ENCODE measurements at places on chromosomes 3 and 15. TPM values are rescaled to one million over a fixed set of nuclear protein-coding genes. Genes with fewer than 3 reads are reported as not detected.
A peak's percentile ranks its signal among the peaks of the same experiment; 100 is the strongest.

The SAMMSON gene
- total RNA-seq, result not detected

GRCh38 chr15:85727068-85727467 lies 67.7 kb downstream of the KLHL25 start:
- no peaks in the 10 kb centered on the region for H3K27me3 ChIP-seq
- H3K4me1 ChIP-seq, result peaks cover 37% of the 10 kb centered on the region
- H3K36me3 ChIP-seq, result peaks cover 61% of the 10 kb centered on the region
- peak overlapping the region; percentile 69 for H3K27ac ChIP-seq
- H3K4me3 ChIP-seq, result no peak overlapping the region

- H3K4me1 ChIP-seq, result peaks cover 4% of the 10 kb centered on the region
- H3K27ac ChIP-seq, result no peak overlapping the region
- H3K27me3 ChIP-seq, result peaks cover 3% of the 10 kb centered on the region
Observed at GRCh38 chr3:33791477-33792166, 6.8 kb upstream of the PDCD6IP start.

DNA sequence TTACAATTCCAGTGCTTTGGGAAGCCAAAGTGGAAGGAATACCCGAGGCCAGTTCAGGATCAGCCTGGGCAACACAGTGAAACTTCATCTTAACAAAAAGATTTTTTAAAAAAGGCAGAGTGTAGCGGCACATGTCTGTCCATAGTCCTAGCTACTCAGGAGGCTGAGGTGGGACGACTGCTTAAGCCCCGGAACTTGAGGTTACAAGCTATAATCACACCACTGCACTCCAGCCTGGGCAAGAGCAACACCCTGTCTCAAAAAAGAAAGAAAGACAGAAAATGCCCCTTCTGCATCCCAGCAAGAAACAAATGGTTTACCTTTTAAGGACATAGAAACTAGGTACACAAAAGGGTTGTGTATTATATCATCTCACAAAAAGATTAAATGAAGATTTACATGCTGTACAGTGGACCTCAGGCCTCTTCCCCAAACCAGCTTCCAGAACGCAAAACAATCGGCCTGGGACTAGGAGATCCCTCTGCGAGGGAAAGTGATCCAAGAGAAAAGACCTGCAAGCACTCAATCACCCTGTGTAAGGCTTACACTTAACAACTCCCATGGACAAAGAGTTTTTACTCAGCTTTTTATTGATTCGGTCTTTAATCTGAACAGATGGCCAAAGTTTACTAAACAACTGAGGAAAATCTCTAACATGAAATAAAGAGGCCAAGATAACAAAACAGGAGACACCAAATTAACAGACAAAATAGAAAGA lies 21.2 kb downstream of the TFDP2 start:
- H3K4me3 ChIP-seq, result no peak overlapping the region
- no peaks in the 10 kb centered on the region for H3K27me3 ChIP-seq
- no peak for DNase-seq
- no peaks in the 10 kb centered on the region for H3K4me1 ChIP-seq
- no peak overlapping the region for H3K27ac ChIP-seq

DNA sequence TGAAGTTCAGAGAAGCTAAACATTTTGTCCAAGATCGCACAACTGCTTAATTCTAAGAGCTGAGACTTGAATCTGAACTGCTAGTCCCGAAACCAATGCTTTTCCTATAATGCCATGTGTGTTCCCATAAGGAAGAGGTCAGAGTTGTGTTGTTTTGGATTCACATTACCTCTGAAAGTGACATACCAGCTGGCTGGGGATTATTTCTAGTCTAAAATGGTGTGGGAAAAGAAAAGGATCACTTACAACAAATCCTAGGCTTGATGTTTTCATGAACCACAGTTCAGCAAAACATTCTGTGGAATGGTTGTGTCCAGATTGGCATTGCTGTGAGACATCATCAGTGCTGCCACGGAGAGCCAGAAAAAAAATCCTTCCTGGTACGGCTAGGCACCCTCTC lies 35.0 kb upstream of the LRRC3B start:
- no peaks in the 10 kb centered on the region for H3K36me3 ChIP-seq
- no peaks in the 10 kb centered on the region for H3K4me1 ChIP-seq
- DNase-seq, result no peak

DNA sequence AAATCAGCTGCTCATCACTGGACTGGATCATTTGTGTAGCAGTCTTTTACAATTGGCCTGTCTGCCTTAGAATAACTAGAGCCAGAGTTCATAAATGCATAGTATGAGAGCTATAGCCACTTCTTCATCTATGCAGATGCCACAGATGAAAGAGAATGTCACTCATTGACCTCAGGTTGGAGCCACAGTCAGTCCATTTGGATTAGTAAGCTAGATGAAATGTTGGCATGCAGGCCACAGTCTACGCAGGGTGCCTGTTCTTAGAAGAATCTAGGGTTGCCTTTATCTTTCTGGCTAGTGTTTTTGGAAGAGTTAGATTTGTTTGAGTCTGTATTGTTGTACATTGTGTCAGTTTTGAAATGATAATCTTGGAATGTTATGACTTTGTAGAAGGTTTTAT lies 25.4 kb upstream of the EDEM1 start:
- no peak overlapping the region for H3K27ac ChIP-seq
- DNase-seq, result no peak
- H3K4me1 ChIP-seq, result peaks cover 65% of the 10 kb centered on the region
- peaks cover 5% of the 10 kb centered on the region for H3K36me3 ChIP-seq
- no peak overlapping the region for H3K4me3 ChIP-seq

- H3K27me3 ChIP-seq, result no peaks in the 10 kb centered on the region
- peaks cover 10% of the 10 kb centered on the region for H3K36me3 ChIP-seq
- H3K4me3 ChIP-seq, result no peak overlapping the region
- H3K27ac ChIP-seq, result no peak overlapping the region
Observed at GRCh38 chr3:142366434-142366833, 81.4 kb downstream of the XRN1 start.

DNA sequence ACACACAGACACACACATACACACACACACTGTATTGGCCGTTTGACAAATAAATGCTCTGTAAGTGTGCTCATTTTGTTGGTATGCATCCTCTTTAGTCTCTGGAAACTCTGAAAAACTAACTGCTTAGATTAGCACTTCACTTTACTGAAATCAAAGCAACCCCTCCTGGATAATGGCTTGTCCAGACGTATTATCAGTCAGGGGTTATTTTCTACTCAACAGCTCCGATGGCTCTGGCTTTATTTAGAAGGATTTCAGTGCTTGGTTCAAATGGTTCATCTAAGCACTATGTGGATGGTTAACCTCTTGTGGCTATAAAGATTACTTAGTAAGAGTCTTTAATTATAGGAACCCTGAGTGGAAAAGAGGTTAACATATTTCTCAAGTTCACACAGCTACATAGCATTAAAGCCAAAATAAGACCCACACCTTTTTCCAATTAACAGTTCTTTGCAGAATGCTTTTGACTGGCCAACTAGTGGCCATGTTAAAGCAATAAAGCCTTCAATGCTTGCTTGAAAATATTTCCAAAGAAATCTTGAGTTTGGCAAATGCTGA lies 516.1 kb upstream of the NAALADL2 start:
- no peak overlapping the region for H3K27ac ChIP-seq
- no peak for DNase-seq
- H3K36me3 ChIP-seq, result no peaks in the 10 kb centered on the region

DNA sequence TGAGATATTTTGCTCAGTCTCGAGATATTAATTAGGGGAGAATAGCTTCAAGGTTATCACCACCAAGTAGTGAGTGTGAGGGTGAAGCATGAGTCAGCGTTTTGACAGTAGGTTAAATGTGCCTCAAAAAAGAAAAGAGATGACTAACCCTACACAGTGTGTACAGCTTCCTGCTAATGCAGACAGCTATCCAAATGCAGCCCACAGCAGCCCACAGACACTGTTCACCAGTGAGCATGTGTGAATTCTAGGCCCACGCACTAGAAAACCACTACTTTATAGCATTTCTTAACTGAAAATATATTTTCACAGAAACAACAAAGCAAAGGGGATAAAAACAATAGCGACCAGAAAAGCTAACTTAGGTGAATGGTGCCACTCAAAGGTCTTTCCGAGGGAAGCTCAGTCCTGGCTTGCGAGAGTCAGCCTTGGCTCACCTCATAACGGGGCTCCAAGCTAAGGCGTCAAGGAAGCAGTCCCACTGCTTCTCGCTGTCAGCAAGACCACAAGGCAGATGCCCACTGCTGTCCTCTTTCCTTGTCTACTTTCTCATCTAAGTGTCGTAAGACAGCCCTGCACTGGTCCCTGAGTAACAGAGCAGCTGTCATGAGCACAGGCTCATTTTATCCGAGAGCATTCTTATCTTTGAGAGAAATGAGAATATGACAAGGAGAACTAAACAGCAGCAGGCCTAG lies 47.6 kb downstream of the TXNRD3 start:
- no peak overlapping the region for H3K4me3 ChIP-seq
- H3K36me3 ChIP-seq, result peaks cover 24% of the 10 kb centered on the region
- H3K4me1 ChIP-seq, result peaks cover 6% of the 10 kb centered on the region
- H3K27me3 ChIP-seq, result no peaks in the 10 kb centered on the region

DNA sequence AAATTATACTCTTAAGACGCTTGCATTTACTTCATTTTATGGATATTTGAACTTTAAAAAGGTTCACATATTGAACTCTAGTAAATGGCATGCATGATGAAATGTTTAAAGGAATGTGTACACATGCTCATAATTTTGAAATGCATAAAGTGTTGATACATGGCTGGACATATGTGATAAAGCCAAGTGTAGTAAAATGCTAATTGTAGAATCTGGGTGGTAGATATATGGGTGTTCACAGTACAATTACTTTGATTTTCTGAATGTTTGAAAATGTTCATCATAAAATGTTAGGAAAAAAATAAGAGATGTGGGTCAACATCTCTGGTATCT lies 4.2 kb upstream of the EFHB start:
- no peaks in the 10 kb centered on the region for H3K36me3 ChIP-seq
- DNase-seq, result no peak
- no peak overlapping the region for H3K4me3 ChIP-seq
- peaks cover 21% of the 10 kb centered on the region for H3K4me1 ChIP-seq
- peaks cover 9% of the 10 kb centered on the region for H3K27me3 ChIP-seq

DNA sequence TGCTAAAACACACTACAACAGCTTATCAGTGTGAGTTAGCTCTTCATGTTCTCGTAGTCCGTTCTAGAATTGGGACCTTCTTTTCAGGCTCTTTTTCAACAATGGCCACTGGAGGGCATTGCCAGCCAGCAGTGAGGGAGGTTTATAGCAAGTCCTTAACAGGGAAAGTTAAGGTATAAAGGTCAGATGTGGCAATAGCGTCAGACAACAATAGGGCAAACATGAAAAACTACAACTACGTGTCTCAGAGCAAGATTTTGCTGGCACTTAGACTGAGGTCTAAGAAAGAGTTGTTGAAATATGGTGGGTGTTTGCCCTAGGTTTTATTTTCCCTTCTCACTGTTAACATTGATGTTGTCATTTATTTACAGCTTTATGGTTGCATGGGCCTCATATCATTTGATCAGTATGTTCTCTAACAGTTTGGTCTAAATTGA lies 161.4 kb downstream of the GMNC start:
- H3K4me3 ChIP-seq, result no peak overlapping the region
- no peak overlapping the region for H3K27ac ChIP-seq
- H3K36me3 ChIP-seq, result no peaks in the 10 kb centered on the region
- peaks cover 22% of the 10 kb centered on the region for H3K27me3 ChIP-seq

The SLC51B gene
- total RNA-seq, result not detected

GRCh38 chr3:52084216-52084945 lies 28.0 kb upstream of the DUSP7 start:
- no peak overlapping the region for H3K27ac ChIP-seq
- no peaks in the 10 kb centered on the region for H3K36me3 ChIP-seq
- DNase-seq, result no peak
- H3K4me3 ChIP-seq, result no peak overlapping the region
- no peaks in the 10 kb centered on the region for H3K27me3 ChIP-seq

The EPHA6 gene
- not detected for total RNA-seq

DNA sequence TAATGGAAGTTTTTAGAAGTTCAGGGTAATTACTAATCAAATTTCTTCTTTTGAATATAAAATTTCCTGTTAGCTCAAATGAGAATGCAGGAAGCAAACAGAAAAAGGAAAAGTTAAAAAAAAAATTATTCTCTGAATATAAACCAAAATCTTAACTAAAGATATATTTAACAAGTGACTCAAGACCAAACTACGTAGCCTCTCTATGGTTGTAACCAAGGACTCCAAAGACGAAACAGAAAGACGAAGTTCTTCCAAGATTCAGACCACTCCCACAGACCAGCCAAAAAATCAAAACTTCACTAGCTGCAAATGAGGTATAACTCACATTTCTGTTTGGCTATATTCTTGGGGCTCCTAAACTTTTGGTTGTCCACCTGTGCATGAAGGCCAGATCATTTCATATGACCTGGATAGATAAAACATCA lies 846.5 kb upstream of the ALCAM start:
- no peak overlapping the region for H3K27ac ChIP-seq
- no peak overlapping the region for H3K4me3 ChIP-seq
- H3K36me3 ChIP-seq, result no peaks in the 10 kb centered on the region
- H3K4me1 ChIP-seq, result no peaks in the 10 kb centered on the region
- DNase-seq, result no peak

The C3orf70 gene
- total RNA-seq, result 0.04 TPM

GRCh38 chr15:71424765-71425164 lies 309.5 kb downstream of the THSD4 start:
- H3K4me1 ChIP-seq, result no peaks in the 10 kb centered on the region
- no peak overlapping the region for H3K27ac ChIP-seq
- no peak for DNase-seq
- peaks cover 5% of the 10 kb centered on the region for H3K27me3 ChIP-seq

DNA sequence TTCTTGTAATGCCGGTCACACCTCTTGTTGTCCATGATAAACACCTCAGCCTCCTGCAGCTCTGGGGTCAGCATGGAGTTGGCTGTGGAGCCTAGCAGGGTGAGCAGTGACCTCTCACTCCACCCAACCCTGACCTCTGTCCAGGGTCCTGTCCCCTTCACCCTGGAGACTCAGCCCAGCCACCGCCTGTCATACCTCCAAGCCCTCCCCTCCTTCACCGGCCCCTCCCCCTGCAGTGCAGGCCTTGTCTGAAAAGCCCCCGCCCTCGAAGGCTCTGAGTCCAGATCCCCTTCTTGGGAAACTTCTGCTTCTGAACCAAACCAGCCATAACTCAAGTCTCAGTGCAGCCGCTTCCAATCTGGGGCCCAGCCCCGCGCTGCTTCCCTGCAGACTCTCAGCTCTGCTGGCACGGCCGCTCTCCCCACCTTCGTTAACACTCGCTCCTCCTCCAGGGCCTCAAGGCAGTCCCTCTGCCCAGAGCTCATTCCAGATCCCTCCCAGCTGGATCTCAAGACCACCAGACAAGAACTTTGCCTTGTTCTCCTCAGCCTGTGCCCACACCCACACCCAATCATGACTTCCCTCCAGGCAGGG lies 25.4 kb upstream of the PRSS50 start:
- no peaks in the 10 kb centered on the region for H3K4me1 ChIP-seq
- H3K27me3 ChIP-seq, result peaks cover 2% of the 10 kb centered on the region
- H3K36me3 ChIP-seq, result no peaks in the 10 kb centered on the region
- no peak overlapping the region for H3K4me3 ChIP-seq
- H3K27ac ChIP-seq, result no peak overlapping the region

The MAGEL2 gene
- not detected for total RNA-seq

- H3K27me3 ChIP-seq, result peaks cover 2% of the 10 kb centered on the region
- H3K4me1 ChIP-seq, result no peaks in the 10 kb centered on the region
- no peak for DNase-seq
- H3K4me3 ChIP-seq, result no peak overlapping the region
- no peaks in the 10 kb centered on the region for H3K36me3 ChIP-seq
Observed at GRCh38 chr3:157581371-157581770, 78.2 kb upstream of the VEPH1 start.

Data from activated CD8-positive, alpha-beta T cell treated with anti-CD3 and anti-CD28 coated beads for 36 hours (primary cell).